CD4-positive, alpha-beta T cell treated with Interleukin-1 beta for 1 hour (primary cell): ENCODE measurements at places on chromosomes 5 and 9.
A peak's percentile ranks its signal among the peaks of the same experiment; 100 is the strongest.

DNA sequence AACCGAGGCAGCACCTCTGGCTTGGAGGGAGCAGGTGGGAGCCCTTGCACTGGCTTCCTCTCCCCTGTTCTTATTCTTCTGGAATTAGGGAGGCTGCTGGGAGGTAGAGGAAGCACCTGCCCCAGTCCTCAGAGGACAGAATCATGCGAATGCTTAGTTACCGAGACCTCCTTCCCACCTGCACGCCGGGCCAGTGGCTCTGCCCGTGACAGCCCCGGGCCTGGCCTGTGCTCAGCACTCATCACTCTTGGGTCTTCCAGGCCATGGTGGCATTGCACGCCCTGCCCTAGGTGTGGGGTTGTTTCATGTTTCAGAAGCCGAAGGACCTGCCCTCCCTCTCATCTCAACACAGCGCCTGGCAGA lies 45.3 kb upstream of the NKD2 start:
- DNase-seq: no peak

DNA sequence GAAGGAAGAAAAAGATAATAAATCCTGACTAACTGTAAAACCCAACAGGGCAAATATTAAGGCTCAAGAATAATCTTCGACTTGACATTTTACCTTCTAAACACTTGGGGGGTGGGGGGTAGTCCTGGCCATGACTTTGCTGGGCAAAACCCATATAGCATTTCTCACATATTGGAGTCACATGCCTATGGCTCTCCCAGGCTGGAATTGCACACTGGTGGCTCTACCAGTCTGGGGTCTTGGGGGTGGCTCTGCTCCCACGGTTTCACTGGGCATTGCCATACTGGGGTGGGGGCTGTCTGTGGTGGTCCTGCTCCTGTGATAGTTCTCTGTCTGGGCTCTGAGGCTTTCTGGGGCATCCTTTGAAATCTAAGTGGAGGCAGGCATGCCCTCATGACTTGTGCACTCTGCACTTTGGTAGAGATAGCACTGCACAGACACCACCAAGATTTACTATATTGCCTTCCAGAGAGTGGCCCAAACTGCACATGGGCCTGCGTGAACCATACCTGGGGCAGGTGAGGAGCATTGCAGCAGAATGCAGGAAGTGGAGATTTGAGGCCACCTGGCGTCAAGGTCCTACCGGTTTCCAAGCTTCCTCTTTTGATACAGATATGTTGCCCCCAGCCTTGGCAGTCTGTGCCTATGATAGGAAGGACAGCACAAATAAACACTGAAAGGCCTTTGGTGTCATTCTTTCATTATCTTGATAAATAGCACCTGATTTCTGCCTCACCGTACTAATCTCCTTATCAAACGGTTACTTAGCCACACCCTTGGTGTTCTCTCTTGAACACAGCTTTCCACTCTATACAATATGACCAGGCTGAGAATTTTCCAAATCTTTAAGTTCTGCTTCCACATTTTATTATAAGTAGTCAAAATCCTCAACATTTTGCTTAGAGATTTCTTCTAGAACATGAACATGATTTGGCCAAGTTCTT lies 29.8 kb downstream of the BAAT start:
- no peak for DNase-seq

DNA sequence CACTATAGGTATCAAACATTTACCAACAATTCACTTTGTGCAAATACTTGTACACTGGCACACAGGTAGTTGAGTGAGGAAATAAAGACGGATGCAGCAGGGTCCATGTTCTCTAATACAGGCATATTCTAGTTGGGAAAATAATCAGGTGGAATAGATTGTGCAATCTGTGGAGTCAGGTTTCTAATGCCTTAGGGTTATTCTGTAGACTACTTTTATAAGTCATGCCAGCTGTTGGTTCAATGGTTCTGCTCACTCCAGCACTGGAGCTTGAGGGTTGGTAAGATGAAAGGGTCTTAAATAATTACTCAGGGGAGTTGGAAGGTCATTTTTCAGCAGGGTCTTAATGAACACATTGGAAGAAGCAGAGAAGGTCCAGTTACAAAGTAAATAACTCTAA lies 690.3 kb upstream of the DMAC1 start:
- no peak for DNase-seq

DNA sequence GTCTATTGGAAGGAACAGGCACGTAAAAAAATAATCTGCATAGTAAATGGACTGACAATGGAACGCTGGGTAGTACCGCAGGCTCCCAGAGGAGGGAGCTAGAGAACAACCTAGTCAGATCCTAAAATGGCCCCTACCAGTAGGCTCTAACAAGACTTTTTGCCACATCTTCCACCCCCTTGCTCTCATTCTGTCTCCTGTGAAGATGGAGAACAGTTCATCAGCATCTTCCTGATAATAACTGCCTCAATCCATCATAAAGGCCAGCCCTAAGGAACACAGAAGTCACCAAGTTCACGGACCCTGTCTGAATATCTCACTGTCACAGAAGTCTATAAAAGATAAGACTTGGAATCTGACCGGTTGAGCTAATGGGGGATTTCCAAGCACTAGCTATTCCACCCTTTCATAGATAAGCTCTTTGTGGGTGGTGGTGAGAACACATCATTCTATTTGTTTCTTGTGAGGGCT lies 133.4 kb downstream of the SLC1A3 start:
- DNase-seq: peak; percentile 61

DNA sequence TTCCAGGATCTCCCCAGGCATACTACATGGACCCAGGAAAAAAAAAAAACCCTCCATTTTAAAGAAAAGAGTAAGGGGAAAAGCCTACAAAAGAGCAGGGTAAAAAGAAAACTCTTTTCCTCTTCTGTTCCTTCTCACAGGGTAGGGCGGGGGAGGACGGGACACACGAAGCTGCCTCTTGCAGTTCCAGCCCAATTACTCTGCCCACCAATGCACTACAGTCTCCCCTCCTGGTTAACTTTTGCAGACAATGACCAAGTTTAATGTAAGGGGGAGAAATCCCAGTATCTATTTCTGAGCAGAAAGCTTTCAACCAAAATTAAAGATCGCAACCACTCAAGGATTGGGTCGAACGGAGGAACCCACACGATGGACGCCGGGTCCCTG lies 1.3 kb downstream of the BRD3 start:
- no peak for DNase-seq

DNA sequence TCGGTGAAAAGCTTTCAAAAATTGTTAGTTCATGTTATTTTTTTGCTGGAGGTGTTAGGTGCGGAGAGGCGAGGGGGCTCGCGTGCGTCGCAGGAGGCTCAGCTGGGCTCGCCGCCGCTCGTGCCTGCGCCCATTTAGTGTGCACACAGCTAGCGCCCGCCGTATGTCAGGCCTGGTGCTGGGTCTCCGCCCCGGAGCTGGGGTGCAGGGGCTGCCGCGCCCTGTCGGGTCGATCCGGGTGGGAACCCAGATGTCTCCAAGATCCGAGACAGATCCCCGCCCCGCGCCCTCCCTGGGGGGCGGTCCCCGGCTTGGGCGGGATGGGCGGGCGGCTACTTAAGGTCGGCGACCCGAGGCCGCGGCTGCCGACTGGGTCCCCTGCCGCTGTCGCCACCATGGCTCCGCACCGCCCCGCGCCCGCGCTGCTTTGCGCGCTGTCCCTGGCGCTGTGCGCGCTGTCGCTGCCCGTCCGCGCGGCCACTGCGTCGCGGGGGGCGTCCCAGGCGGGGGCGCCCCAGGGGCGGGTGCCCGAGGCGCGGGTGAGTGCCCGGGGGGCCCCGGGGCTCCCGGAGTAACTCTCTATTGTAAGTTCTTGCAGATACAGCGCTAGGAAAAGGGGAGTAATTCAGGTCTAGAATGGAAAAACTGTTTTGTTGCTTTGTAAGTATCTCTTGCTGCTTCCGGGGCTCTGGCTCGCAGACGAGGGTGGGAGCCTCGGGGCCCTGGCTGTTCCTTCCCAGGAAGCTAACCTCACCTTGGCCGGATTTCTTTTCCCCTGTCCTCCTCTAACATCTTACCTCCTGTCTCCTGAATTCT lies 31.7 kb downstream of the GSN start:
- no peak for DNase-seq

DNA sequence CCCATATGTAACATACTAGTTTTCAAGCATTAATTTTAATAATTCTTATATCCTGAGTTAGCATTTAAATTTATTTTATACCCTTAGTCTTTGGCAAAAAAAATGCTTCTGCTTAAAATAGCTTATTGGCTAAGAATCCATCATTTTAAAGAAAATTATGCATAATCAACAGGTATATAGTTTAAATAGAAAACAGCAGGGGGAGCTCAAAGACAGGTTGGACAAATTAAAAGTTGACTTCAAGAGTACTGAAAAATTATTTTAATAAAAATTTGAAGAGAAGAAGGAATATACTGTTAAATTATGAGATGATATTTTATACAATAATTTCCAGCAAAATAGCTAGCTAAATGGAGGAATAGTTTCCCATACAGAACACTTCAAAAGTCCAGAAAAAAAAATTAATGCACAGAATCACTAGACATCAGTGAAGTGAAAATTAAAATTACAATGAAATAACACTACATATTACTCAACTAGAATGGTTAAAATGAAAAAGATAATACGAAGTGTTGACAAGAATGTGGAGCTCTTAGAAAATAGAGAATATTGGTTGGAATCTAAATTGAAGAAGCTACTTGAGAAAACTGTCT lies 387.1 kb downstream of the PDE4D start:
- DNase-seq: no peak

DNA sequence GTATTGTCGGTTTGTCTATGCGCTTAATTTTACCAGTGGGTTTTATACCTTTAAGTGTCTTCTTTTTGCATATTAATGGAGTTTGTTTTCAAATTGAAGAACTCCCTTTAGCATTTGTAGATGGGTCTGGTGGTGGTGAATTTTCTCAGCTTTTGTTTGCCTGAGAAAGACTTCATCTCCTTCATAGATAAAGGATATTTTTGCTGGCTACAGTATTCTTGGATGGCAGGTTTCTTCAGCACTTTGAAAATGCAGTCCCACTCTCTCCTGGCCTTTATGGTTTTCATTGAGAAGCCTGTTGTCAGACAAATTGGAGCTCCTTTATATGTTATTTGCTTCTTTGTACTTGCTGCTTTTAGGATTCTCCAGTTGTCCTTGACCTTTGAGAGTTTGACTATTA lies 142.1 kb downstream of the RAB3C start:
- DNase-seq: no peak
